ENCODE measurements at places on chromosomes 2 and 18. TPM values are rescaled to one million over a fixed set of nuclear protein-coding genes. Genes with fewer than 3 reads are reported as not detected.

DNA sequence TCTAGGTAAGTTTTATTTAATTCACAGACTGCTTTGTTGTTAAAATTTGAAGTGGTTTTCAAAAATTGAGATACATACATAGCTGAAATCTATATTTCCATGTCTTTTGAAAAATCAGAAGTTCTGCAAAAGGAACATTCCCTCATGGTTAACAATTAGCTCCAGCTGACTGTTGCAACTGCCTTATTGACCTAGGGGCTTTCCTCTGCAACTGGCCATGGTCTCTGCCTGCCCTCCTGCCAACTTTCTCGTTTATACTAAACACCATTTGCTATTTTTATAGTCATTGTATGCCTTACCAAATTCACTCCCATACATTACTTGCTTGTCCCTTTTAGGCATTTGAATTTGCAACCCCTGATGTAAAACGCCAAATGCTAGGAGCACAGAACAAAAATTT is 107.2 kb downstream of the PID1 start:
- DNase-seq, result no peak

GRCh38 chr2:18074476-18074875 is 196.0 kb downstream of the KCNS3 start:
- DNase-seq, result no peak

DNA sequence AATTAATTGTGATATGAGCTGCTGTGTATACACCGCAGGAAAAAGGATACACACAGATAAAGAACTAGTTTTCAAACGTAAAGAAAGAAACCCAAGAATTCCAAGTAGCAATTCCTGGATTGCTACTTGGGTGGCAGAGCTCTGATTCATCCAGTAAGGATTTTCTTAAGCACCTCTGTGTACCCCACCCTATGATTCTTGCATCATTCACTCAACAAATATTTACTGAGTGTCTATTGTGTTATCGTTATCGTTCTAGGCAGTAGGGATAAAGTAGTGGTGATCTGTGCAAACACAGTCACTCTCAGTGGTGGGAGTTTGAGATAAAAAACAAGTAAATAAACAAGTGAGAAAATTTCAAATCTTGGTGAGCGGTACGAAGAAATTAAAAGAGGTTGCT is 4.9 kb upstream of the TMEM200C start:
- no peak for DNase-seq

DNA sequence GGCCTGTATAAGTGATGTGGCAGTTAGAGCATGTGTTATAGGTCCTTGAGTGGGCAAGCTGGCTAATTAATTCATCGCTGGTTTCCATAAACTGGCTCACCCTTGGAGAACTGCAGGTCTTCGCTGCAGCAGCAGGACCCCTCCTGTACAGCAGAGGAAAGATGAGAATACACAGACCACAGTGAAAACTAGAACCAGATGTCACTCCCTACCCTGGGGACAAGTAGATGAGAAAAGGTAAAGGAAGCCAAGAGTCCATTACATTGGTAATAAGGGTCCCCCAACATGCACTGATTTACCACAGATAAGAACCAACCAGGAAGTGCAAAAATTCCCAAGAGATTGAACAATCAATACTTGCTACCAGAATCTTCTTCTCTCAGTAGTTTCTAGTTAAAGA is 415.6 kb upstream of the LYPD1 start:
- no peak for DNase-seq

DNA sequence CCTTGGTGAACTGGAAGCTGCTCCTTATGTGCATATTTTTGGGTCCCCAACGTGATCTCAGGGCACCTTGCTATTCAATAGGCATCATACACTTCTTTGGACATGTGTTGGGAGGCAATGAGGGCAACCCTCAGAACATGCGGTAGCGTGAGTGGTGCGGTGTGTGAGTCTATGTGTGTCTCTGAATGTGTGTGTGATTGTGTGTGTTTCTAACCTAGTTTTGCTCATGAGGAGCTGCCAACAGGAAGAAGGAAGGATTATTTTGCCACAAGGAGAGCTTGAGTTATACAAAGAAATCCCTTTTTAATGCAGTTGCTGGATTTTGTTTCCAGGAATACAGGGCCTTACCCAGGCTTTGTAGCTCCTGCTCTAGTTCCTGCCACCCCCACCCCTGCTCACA is 75.8 kb upstream of the ITGA6 start:
- no peak for DNase-seq

GRCh38 chr2:234388591-234388990 is 108.3 kb downstream of the ARL4C start:
- no peak for DNase-seq

DNA sequence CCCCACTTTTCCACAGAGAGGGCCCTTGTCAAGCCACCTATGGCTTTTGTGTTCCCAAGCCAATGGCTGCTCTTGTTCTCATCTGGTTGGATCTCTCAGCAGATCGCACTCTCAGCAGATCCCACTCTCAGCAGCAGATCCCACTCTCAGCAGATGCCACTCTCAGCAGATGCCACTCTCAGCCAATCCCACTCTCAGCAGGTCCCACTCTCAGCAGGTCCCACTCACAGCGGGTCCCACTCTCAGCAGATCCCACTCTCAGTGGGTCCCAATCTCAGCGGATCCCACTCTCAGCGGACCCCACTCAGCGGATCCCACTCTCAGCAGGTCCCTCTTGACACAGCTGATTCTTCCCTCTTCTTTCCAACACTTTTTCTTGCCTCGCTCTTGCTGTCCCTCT is 59.3 kb upstream of the MGAT4A start:
- DNase-seq, result no peak

DNA sequence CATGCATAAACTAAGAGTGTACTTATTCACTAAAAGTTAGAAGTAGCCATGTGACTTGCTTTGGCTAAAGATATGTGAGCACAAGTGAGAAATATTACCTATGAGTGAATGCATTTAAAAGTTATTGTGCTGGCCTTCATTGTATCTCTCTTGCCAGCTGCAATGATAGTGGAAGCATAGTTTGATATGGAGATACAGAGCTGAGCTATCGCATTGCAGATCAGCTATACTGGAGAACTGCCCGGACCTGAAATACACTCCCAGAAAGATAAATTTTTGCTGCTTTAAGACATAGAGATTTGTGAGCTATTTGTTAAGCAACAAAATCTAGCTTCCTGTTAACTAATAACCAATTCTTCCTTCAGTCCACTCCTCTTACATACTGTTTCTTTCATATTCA is 571.1 kb downstream of the CPS1 start:
- DNase-seq, result no peak

- DNase-seq, result no peak
Measured at GRCh38 chr2:205778356-205778755, 96.1 kb downstream of the NRP2 start.

DNA sequence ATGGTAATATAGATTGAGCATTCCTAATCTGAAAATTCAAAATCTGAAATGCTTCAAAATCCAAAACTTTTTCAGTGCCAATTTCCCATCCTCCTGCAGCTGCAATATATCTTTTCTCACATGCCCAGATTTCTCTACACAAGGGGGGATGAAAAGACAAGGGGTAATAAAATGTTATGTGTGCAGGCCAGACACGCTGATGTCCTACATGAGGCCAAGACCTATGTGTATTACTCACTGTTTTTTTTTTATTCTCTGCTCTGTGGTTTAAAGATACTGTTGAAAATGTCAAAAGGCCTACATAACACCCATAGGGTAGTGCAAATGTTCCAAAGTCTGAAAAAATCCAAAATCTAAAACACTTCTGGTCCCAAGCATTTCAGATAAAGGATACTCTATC is 41.2 kb upstream of the CWC22 start:
- no peak for DNase-seq

- no peak for DNase-seq
Measured at GRCh38 chr2:46978723-46979122, 63.1 kb upstream of the MCFD2 start.

DNA sequence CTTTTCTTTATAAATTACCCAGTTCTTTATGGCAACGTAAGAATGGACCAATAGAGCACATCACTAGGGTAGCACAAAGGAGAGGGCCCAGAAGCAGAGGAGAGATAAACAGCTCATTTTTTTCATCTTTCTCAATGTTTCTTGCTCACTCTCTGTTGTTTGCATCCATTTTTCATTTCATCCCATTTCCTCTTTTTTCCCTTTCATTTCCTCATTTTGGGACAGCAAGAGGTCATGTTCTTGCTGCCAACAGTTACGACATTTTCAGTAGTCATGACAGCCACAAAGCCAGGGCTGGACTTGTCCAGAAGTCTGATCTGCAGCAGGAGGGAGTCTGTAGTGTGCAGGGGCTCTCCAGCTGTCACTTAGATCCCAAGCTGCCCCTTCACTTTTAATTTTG is 52.7 kb upstream of the CYP1B1 start:
- no peak for DNase-seq

GRCh38 chr2:38164881-38165280 is 88.9 kb upstream of the CYP1B1 start:
- DNase-seq, result no peak

Gene CRYGC
- not detected for total RNA-seq

Gene CLEC4F
- total RNA-seq, result not detected

Gene KCNG2
- total RNA-seq, result 0.34 TPM

Data from WTC11 (cell line).